ENCODE measurements at places on chromosomes 1 and 21.

DNA sequence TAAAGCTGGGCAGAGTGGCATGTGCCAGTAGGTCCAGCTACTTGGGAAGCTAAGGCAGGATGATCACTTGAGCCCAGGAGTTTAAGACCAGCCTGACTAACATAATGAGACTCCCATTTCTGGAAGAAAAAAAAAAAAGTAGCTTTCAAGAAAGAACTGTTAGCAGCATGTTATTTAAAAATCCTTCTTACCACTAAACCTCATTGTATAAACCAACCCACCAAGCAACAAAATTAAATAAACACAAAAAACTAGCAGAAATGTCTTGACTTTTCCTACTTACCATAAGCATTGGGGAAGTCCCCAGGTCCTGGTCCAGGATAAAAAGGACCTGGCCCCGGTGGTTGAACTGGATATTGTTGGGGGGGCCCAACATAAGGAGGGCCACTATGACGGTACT, 192.9 kb upstream of the HP1BP3 start:
- no peak for DNase-seq

- no peak for DNase-seq
These were observed 51.8 kb upstream of the GRIK1 start for GRCh38 chr21:29991624-29992023.

- no peak for DNase-seq
These were observed 117.0 kb downstream of the UBE2U start for GRCh38 chr1:64320470-64320869.

GRCh38 chr1:44842862-44843655, at the start of gene PTCH2:
Gene PTCH2, minus strand, starts transcription at chr1:44843253. Its CDS starts 321 bp downstream, at chr1:44842932.
- DNase-seq: no peak

DNA sequence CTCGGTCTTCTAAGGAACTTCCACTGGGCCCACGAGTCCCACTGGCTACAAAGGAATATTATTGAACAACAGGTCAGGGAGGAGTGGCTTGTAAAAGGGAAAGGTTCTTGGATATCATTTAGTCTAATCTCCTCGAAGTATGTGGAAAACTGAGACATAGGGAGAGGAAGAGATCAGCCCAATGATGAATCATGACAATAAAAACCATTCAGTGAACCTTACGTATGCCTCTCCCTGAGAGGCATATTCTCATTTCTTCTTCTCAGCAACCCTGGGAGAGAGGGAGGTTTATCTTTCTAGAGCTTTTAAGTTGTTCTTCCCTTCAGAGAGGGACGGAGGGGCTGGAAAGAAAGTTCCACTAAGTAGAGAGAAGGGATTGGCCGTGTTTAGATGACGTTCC, 5.3 kb upstream of the MOB3C start:
- DNase-seq: no peak
